ENCODE measurements at places on chromosomes 1 and 21.
A peak's percentile ranks its signal among the peaks of the same experiment; 100 is the strongest.

DNA sequence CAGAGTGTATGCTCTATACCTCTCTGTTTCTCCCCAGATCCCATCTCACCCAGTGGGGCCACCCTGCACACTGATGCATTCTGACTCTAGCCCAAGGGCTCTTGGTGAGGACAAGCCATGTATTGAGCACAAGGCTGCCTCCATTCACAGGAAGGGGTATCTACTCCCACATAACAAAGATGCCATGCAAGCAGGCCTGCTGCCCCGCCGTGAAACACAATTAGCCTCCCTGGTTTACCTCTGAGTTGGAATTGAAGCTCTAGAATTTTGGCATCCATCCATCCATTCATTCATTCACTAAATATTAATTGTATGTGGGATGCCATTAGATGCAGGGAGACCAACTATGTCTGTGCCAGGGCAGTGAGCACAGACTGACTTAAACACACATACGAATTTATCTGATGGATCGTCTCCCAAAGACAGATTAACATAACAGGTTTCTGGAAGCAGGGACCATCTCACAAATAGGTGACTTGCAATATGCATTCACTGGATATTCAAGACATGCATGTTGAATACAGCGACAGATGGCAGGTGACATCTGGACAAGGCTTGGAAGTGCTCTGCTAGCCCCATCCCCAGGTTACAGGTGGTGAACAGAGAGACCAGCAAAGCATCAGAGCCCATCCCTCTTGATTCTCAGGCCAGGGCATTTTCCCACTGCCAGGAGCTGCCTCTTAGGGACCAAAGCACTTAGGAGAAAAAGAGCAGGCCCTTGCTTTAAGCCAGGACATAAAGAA is 34.3 kb downstream of the TRABD2B start:
- DNase-seq: no peak

GRCh38 chr21:40797891-40798290 is 49.1 kb downstream of the DSCAM start:
- no peak for DNase-seq

DNA sequence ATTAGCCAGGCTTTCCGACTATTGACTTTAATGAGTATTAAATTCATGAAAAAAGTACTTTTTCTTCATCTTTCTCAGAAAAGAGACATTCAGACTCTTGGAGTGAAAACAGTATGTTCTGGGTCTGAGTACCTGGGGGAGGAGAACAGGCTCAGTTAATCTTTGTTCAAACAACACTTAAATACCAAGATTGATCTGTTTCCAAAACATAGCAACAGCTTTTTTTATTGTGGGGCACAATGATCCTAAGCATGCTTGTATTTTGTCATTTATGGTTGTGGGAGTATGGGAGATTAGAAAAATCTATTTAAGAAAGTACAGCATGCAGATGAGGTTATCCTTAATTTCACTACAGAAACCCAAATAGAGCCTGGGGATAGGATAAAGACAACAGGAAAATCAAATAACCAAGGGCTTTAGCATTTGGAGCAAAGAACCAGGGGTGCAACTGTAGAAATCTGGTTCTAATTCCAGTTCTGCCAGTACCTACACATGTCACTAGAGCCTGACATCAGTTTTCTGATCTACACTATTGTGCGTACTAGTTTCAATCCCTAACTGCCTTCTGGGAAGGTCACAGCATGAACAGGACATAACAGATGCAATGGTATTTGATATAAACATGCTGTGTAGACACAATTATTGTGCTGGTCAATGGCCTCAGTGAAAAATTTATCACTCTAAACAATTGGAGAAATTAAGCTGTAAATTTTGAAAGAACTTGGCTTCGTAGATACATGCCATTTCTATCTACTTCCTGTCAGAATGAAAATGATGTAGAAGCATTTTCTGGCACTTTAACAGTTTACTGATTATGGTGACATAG is 91.2 kb downstream of the KCNK1 start:
- DNase-seq: no peak

DNA sequence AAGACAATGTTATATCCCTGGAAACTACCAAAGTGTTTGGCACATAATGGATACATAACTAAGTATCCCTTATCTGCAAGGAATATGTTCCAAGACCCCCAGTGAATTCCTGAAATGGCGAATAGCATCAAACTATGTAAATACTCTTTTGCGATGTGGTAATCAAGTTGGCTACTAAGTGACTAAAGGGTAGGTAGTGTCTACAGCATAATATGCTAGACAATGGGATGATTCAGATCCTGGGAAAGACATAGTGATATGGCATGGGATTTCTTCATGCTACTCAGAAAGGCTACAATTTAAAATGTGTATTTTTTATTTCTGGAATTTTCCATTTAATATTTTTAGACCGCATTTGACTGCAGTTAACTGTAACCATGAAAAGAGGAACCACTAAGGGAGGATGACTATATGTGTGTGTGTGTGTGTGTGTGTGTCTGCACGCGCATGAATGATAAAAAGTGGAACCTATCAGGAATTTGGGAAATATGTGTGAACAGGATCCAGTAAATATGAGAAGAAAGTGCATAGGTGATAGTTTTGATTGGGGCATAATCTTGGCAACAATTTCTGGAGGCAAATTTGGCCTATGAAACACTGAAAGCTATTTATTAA is 1899.9 kb downstream of the NCAM2 start:
- no peak for DNase-seq

DNA sequence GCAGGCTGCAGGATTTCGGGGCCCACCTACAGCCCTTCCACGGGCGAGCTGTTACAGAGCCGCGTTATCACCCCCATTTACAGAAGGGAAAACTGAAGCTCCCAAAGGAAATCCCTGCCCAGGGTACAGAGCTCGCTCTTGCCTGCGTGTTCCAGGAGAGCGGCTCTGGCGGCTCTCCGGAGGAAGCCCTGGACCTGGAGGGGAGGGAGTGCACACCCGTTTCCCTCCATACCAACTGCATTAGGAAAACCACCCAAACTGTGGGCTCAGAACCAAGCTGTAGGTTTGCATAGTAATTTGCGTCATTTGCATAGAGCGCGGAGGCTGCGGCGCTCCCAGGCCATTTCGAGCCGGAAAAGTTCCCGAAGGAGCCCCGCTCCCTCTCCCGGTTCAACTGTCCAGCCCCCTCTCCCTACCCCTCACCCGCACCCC is 24.7 kb upstream of the ADGRB2 start:
- peak; percentile 74 for DNase-seq

Measured in NCI-H446 (cell line).